ENCODE measurements at places on chromosomes 3 and 15.

DNA sequence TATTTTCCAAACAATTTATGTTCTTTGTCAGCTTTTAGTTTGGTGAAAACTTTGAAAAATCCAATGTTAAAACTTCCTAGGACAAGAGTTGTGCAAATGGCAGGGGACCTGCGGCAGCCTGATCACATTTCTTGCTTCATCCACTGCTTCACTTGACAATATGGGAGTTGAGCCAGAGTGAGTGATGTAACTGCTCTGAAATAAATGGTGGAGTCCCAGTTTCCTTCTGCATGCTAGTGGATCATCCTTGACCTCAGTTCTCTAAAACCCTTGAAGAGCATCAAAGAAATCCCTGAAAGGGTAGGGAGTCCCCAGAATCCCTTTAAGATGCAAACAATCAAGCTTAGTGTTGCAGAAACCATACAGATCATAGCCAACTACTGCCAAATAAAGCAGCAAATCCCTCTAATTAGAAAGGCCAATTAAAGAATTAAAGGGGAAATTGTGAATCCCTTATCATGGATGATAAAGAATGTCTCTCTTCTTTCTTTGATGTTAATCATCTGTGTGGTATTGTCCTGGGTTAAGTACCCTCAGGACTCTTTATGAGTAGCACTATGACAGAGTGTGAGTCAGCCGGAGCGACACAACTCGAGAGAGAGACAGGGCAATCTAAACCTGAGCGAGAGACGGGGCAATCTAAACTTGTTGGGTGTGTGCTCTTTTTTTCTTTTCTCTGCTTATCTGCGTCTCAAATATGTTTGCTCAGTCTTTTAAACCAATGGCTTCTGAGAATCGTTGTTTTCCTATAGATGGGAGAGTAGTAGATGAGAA is 41.8 kb upstream of the GAP43 start:
- DNase-seq: no peak

- DNase-seq: no peak
These were observed 11.5 kb downstream of the UBP1 start for GRCh38 chr3:33428734-33429133.

DNA sequence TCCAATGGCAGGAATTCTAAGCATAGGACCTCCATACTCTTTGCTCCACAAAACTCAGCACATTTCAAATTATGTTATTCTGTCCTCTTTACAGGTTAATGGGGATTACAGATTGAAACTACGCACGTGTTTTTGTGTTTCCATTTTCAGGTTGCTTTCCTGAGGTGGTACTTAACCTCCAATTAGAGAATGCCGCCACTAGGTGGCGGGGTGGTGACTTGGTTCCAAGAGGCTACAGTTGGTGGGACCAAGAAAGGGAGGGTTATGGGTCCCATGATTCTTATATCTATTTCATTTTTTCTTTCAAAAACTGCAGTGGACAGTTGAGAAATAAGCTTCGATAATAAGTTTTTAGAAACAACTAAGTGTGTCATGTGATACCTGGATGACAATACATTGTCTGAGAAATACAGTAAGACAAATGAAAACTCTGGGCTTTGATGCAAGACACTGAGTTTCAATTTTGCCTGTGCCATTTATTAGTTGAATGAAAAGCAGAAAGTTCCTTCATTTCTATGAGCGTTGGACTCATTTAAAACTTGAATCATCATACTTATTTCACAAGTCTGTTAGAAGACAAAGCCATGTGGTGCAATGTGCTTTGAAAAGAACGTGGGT is 539.0 kb downstream of the FGF12 start:
- DNase-seq: peak; percentile 9

DNA sequence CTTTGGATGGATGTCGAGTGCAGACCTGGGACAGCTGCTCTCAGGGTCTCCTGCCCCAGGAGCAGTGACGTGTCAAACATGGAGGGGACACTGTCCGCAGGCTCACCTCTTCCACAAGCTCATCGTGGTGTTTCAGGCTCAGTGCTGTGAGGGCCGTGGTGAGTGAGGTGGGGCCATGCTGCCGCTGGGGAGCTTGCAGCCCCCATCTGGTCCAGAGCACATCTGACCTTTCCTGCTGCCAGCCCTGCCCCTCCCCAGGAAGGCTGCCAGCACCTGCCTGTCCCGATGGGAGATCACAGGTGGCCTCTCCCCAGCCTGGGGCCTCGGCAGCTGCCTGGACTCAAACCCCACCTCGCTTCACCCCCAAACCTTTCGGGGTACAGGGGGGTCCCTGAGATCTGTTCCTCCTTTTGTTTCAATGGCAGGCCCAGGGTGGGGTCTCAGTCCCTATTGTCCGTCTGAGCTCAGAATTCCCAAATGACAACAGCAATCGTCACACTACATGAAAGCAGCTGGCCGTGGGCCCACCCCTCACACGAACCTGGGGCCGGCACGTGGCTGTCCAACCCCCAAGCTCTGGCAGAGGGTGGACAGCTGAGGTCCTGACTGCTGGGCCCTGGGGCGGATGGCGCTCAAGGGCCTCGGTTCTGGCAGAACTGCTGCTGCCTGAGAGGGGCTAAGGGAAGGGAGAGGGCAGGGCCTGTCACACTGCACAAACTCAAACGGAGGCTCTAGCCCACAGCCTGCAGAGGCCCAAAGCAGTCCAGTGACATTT is 65.0 kb upstream of the RPL32 start:
- no peak for DNase-seq

DNA sequence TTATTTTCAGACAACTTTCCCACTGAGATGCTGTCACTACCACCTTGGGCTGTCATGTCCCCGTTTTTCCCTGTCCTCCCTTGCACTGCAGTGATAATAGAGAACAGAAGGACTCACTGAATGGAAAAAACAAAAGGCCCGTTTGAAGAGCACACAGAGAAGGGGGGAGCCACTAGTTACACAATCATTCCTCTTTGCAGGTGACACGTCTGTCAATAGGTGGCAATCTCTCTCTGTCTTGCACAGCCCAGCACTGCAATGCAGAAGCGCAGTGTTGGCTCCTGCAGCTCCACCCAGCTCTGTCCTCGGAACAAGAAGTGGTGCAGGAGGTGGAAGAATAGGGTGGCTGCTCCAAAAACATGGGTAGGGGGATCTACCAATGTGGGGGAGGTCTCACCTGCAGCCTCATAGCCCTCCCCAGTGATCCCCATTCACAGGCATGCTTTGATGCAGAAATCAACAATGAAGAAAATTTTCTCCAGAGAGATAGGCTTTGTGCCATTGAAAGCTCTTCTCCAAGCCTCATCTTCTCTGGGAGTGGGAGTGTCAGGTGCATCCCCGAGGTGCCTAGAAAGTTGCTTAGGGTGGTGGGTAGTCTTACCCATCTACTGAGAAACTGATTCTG is 31.8 kb downstream of the FSTL1 start:
- DNase-seq: peak; percentile 9

- DNase-seq: no peak
These were observed 126.5 kb downstream of the DGKG start for GRCh38 chr3:186235554-186235953.

GRCh38 chr3:181718369-181718768 is 6.6 kb downstream of the SOX2 start:
- no peak for DNase-seq

GRCh38 chr3:5184499-5184898 is 3.0 kb upstream of the EDEM1 start:
- no peak for DNase-seq

DNA sequence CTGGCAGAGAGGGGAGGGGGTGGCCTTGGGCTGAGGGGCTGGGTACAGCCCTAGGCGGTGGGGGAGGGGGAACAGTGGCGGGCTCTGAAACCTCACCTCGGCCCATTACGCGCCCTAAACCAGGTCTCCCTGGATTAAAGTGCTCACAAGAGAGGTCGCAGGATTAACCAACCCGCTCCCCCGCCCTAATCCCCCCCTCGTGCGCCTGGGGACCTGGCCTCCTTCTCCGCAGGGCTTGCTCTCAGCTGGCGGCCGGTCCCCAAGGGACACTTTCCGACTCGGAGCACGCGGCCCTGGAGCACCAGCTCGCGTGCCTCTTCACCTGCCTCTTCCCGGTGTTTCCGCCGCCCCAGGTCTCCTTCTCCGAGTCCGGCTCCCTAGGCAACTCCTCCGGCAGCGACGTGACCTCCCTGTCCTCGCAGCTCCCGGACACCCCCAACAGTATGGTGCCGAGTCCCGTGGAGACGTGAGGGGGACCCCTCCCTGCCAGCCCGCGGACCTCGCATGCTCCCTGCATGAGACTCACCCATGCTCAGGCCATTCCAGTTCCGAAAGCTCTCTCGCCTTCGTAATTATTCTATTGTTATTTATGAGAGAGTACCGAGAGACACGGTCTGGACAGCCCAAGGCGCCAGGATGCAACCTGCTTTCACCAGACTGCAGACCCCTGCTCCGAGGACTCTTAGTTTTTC is 4.9 kb downstream of the ISL2 start:
- no peak for DNase-seq

All from CD4-positive, alpha-beta memory T cell (primary cell).